ENCODE measurements at places on chromosomes 1 and 21.

DNA sequence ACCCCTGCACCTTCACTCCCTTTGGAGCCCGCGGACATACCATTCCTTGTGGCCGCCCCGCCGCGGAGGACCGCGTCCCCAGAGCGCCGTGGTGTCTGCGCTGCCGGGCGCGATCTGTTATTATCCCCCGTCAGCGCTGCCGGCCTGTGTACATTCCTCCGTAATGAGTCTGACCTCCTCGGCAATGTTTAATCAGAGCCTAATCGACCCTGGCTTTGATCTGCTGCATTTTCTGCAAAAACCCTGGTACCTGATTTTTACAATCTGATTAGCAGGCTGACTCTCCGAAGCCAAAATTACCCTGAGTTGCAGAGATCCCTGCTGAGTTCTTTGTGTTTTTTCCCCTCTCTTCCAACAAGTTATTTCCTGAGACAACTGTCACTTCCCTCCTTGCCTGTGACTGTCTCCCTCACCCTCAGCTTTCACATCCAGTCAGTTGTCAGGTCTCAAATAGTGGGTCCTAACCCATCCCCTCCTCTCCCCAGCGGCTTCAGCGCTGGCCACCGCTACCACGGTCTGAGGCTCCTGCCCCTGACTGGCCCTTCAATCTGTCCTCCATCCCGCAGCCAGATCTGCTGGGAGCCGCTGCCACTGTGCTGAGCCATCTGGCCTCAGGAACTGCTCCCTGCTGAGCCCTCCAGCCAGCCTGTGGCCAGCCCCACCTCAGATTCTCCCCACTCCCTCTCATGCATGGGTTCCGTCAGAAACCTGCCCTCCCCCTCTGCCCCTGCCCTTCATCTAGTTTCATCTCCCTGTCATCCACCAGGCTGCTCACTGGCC is 53.5 kb downstream of the GLIS1 start:
- no peak for DNase-seq

GRCh38 chr1:1598720-1599029 is 1.3 kb downstream of the FNDC10 start:
- DNase-seq, result no peak

DNA sequence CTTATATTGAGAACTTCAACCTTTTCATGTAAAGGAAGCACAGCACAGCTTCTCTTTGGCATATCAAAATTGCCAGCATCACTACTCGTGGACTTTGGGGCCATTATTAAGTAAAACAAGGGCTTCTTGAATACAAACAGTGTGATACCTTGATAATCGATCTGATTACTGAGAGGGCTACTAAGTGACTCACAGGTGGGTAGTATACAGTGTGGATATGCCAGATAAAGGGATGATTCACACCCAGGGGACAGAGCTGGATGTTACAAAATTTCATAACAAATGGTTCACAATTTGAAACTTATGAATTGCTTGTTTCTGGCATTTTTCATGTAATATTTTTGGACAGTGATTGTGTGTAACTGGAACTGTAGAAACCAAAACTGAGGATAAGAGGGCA is 15.4 kb downstream of the HDAC1 start:
- no peak for DNase-seq

DNA sequence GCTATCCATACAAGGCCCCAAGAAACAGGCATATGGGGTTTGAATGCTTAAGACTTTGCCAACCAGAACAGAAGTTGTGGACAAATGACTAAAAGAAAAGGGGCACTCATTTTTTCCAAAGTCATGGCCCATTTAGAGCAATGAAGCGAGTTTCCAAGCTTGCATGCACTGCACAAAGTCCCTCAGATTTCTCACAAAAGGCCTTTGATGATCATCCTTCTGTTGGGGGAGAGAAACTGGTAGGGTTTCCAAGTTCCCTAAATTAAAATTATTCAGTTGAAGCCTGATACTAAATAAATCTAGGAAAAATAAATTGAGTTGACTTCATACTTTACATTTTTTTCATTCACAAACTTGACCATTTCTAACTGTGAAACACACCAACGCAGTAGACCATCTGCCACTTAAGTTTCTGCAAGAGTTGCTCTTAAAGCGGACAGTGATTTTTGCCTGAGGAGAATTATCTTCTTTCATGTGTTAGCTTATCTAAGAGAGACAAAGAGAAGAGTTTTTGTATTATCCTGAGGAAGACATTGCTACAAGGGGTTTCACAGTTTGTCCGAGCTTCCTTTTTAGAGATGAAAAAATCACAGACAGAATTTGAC is 139.2 kb downstream of the SEC16B start:
- DNase-seq, result no peak

DNA sequence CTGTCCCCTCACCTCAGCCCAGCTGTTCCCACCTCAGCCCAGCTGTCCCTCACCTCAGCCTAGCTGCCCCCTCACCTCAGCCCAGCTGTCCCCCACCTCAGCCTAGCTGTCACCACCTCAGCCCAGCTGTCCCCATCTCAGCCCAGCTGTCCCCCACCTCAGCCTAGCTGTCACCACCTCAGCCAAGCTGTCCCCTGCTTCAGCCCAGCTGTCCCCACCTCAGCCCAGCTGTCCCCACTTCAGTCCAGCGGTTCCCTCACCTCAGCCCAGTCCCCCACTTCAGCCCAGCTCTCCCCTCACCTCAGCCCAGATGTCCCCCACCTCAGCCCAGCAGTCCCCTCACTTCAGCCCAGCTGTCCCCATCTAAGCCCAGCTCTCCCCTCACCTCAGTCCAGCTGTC is 88.4 kb upstream of the CSF3R start:
- no peak for DNase-seq

GRCh38 chr1:195591917-195592672 is 1016.1 kb downstream of the KCNT2 start:
- DNase-seq, result peak; percentile 36

- DNase-seq, result no peak
Measured at GRCh38 chr1:72557446-72558049, 275.2 kb upstream of the NEGR1 start.

GRCh38 chr1:52127181-52128180 is 14.4 kb upstream of the ZFYVE9 start:
- no peak for DNase-seq

DNA sequence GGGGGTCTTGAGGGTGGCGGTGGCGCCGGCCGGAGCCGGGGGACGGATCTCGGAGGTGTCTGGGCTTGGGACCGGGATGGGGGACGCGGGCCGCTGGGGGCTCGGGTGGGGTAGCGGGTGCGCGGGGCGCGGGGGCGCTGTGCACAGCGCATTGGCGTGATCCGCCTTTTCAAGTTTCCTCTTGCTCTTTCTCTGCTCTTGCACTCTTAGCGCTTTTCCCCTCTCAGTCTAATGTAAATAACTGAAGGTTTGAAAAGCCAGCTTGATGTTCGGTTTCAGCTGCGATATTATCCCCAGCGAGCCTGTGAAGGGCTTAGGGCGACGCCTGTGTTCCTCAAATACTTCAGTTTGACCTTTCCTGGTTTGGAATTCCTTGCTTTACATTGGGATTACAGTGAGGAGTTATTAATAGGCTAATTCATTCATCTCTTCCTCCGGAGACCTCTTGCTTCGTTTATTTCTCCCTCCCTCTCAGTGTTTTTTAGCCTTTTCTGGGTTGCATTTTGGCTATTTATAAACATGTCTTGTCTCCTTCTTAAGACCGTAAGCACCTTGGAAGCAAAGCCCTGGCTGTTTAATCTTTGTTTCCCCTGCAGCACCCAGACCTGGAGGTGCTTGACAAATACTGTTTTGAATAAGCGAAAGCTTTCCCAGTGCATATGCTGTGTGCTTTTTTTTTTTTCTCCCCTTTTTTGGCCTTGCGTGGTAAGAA is 693 bp downstream of the RAB4A start:
- DNase-seq, result no peak

GRCh38 chr1:42328916-42329496 is 6.0 kb downstream of the FOXJ3 start:
- DNase-seq, result no peak

DNA sequence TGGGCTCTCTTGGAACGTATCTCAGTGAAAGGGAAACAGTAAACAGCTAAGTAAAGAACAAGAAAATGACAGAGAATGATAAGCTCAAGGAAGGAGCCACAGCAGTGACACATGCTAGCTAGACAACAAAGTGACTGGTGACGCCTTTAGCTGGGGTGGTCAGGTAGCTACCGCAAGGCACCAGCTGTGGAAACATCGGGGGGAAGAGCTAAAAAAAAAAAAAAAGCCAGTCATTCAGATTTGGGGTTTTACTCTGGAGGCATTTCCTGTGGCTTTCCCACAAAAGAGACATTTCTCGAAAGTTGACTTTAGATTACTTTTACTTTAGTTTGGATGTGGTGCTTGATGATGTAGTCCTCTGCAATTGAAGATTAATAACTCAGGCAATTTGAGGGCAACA is 2.1 kb downstream of the FHAD1 start:
- no peak for DNase-seq

- no peak for DNase-seq
Measured at GRCh38 chr1:39269791-39270342, 65.4 kb downstream of the MACF1 start.

- DNase-seq, result peak; percentile 38
Measured at GRCh38 chr1:31101147-31101502, 35.6 kb upstream of the PUM1 start.

DNA sequence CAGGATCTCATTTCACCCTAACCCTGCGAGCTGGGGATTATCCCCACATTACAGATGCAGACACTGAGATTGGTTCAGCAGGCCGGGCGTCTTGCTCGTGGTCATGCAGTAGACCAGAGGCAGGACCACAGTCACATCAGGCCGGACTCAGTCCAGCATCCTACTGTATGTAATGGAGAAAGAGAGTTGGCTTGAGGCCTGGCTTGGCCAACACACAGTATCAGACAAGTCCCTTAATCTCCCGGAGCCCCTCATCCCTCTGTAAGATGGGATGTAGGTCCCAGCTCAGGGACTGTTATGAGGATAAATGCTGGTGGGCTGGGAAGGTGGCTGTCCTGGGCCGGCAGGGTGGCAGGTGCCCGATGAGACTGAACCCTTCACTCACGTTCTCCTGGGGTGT is 66.1 kb upstream of the ACTL8 start:
- no peak for DNase-seq

DNA sequence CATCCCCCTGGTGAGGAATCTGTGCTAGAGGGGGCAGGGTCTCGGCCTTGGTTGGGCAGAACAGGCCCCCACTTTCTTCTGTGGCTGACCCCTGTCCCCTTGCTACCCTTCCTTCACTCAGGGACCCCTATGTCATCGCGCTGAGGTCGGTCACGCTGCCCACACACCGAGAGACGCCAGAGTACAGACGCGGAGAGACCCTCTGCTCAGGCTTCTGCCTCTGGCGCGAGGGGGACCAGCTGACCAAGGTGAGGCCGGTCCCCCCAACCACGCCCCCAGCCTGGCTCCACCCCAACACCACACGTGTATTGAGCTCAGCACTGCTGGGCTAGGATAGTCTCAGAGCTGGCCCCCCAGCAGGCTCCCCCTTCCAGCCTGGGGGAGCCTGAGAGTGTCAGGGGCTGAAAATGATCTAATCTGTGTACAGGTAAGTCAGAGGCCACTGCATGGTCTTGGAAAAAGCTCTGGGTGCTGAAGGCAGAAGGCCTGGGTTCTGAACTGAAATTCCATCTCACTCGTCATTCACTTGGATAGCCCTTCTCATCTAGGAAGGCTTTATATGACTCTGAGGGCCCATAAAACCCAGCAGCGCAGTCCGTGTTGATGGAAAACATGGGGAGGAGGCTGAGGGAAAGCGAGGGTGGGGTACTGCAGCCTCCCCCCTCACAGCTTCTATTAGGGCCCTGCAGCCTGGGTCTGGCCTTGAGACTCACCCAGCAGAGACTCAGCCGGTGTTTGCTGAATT is 15.3 kb downstream of the FAM151A start:
- no peak for DNase-seq

DNA sequence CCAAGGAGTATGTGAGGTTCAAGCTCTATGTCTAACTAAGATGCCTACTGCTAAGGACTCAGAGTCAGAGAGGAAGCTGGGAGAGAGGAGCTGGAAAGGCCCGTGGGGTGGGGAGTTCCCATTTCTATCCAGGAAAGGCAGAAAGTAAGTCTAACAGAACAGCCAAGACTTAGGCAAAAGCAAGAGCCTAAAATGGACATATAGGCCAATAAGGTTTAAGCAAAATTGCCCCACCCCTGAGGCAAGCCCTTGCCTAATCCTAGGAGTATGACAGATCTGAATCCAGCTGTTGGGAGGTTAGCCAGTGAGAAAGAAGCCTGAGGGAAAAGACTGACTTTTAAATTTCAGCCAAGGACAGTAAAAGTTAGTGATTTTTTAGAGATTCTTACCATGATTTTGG is 1.6 kb upstream of the KLHDC9 start:
- DNase-seq, result no peak

DNA sequence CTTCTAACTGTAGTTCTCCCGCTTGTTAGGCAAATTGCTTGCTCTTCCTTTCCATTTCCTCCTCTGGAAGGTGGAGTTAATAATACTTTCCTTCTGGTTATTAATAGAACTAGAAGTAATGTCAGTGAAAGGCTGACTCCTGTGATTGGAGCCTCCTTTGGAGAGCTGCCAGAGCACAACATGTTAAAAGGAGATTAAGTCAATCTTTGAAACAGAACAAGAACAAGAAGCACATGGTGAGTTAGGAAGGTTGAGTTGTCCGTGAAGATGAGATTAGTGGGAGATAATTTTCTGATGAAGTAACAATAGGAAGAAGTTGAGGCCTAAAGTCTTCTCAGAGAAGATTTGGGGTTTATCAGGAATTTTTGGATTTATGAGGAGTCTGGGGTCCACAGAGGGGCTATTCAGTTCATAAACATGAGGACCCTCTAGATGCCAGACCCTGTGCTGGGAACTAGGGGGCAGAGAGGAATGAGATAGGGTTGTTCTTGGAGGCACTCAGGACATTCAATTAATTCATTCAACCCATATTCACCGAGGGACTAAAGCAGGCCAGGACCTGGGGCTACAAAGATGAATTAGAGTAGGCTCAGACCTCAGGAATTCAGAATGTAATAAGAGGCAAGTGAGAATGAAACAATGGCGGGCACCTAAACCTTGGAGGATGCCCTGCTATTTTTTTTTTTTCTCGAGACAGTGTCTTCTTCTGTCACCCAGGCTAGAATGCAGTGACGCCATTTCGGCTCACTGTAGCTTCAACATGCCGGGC is 40.7 kb upstream of the DHCR24 start:
- peak; percentile 54 for DNase-seq

GRCh38 chr1:38141483-38141882 is 94.9 kb upstream of the POU3F1 start:
- DNase-seq, result no peak

GRCh38 chr1:183484254-183484653 is 12.0 kb downstream of the SMG7 start:
- DNase-seq, result no peak

- DNase-seq, result no peak
Measured at GRCh38 chr1:14524826-14525636, 73.5 kb upstream of the KAZN start.

- DNase-seq, result no peak
Measured at GRCh38 chr1:33971913-33972312, 108.0 kb downstream of the HMGB4 start.
